AG04450 (cell line): ENCODE measurements at places on chromosomes 1 and 21.

DNA sequence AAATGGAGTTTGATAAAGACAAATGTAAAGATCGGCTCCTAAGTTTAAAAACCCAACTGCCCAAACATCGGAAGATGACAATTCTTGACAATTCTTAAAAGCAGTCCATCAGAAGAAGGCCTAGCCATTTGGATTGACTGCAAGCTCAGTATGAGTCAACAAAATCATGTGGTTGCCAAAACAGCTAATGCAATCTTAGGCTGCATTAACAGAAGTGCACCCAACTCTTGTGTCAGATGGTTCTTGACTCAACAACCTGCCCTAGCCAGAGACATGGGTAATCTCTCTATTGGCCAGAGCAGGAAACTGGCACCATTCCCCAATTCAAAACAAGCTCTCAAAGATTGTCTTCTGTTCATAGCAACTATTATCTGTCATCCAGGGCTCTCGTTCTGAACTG, 9.9 kb upstream of the NCF2 start:
- DNase-seq: peak; percentile 61

GRCh38 chr1:159012495-159012894, 2.8 kb downstream of the IFI16 start:
- no peak for DNase-seq

DNA sequence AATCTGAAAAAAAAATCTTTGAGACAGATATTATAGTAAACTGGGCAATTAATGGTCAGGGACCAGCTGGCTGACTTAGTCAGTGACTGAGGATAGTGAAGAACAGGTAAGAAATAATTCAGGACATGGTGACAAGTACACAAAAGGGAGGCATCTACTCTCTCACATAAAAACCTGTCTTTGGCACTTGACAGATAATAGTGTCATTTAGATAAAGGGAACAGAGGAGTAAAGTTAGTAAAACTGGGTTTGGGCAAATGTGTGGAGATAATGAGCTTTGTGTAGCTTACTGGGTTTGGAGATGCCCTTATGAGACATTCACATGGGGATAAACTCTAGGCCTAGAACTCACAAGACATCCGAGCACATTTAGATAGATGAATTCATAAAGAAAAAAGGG, 4.0 kb downstream of the SSX2IP start:
- DNase-seq: no peak

DNA sequence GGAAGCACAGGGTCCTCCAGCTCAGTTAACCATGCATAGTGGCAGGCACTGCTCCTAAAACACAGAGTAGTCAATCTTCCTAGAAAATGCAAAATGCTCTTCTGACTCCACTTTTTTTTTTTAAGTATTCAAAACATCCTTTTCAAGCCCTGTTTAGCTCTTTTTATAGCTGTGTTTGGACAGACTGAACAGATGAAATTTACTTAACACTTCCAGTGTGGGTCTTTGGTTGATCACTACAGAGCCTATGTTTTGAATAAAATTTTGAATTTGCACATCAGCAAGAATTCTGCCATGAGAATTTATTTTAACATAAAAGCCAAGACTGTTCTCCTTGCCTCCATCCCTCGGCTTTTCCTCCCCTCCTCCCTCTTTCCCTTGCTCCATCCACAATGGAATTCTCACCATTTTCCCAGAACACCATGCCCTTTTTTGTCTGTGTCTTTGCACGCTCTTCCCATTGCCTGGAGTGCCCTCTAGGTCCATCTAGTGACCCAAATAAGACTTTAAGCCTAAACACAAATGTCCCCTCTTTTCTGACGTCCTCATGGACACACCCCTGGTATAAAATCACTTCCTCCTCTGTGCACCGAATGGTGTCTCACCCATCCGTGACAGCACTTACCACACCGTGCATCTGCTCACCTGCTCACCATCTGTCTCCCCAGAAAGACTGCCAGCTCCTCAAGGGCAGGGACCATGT, 24.0 kb upstream of the CPT2 start:
- no peak for DNase-seq

DNA sequence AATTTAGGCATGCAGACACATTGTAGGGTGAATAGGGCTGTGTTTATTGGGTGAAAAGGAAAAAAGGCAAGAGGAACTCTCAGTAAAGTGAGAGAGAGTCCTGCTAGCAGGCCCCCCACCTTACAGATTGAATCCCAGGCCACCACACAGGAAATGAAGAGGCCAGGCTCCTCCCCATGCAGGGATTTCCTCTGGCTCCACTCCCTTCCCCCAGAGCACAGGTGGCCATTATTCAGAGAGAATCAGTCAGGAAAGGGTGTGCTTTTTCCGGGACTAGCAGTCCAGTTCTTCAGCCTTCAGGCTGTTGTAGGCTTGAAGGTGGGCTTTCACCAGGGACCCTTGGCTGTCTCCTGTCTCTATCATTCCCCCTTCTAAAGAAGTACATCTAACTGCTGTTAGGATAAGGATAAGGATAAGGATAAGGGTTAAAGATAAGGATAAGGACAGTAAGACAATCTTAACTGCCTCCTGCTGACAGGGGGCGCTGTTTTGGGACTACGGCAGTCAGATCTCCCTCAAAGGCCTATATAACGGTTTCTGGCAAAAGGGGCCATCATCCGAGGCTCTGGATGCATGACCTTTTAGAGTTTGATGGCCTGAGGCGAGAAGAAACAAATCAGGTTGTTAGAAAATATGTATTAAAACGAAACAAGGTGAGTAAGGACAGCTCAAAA, 26.3 kb downstream of the ZNF648 start:
- DNase-seq: no peak

- DNase-seq: no peak
Observed at GRCh38 chr1:29501227-29501976, 265.1 kb downstream of the PTPRU start.

GRCh38 chr1:208418667-208419066, 174.5 kb upstream of the PLXNA2 start:
- no peak for DNase-seq

- peak; percentile 93 for DNase-seq
Observed at GRCh38 chr1:27300341-27301051, 21.5 kb upstream of the TMEM222 start.

DNA sequence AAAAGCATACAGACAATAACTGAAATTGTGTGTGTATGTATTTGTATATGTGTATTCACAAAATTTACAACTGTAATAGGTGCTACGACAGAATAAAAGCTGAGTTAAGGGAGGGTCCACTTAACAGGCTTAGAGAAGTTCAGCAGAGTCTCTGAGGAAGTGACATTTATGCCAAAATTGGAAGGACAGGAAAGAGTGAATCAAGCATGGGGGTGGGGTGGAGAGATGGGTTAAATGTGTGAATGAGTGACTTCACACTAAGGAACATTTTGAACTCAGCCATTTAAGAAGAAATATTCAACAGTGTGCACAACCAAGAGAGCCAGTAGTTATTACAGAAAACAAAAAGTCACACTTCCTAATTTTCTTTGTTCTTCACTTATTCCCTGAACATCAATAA, 53.8 kb upstream of the RGS1 start:
- DNase-seq: no peak

- no peak for DNase-seq
Observed at GRCh38 chr1:107640207-107640606, 324.8 kb downstream of the VAV3 start.

DNA sequence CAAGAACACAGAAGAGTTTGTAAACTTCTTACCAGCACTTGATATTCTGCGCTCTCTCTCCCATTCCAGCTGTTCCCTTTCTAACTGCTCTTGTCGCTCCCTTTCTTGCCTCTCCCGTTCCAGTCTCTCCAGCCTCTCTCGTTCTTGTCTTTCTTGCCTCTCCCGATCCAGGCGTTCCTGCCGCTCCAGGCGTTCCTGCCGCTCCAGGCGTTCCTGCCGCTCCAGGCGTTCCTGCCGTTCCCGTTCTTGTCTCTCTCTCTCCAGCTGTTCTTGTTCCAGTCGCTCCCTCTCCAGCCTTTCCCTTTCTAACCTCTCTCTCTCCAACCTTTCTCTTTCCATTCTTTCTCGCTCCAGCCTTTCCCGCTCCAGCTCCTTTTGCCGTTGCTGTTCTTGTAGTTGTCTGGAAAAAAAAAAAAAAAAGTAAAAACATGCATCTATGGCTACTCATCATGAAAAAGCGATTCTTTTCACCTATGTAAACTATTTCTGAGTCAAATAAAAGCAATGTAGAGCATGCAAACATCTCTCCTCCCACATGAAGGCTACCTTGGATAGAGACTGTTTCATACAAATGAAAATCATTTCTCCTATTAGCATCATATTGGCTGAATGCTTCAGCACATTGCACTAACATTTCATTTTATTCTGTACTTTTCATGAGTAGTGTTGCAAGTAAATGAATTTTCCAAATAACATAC, 91.5 kb upstream of the LBR start:
- no peak for DNase-seq

- peak; percentile 44 for DNase-seq
Observed at GRCh38 chr21:15775981-15776380, 46.2 kb downstream of the USP25 start.

DNA sequence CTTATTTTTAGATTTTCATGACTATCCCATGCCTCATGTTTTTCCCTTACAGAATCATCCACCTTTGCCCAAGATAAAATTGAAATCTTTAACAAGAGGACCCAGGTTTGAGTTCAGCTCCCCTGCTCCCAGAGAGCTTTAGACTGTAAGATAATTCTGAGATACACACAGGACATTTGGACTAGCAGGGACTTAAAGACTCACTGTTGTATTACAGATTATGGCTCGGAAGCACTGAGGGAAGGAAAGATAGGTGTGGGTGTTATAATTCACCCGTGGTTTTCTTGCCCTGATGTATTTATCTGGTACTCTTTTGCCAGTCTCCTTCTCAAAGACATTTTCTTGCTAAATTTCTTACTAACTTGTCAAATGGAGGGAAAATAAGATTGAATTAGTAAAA, 149.7 kb downstream of the DHRS3 start:
- no peak for DNase-seq

DNA sequence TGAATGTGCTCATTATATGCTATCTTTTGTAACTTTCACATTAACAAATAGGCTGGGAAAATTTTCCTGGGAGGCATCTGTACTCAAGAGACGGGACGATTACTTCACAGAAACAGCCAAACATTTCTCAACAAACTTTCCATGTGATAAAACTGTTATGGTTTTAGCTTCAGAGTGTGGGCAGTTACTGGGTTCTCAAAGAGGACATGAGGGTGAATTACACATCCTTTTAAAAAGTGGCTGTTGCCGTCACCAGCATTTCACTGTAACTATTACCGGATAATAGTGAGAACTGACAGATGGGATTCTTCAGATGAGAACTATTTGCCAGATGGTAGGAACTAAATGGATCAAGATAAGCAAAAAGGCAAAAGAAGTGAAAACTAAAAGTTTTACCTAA, 109.1 kb downstream of the APP start:
- no peak for DNase-seq

GRCh38 chr1:184866586-184866985, 107.7 kb downstream of the NIBAN1 start:
- no peak for DNase-seq

DNA sequence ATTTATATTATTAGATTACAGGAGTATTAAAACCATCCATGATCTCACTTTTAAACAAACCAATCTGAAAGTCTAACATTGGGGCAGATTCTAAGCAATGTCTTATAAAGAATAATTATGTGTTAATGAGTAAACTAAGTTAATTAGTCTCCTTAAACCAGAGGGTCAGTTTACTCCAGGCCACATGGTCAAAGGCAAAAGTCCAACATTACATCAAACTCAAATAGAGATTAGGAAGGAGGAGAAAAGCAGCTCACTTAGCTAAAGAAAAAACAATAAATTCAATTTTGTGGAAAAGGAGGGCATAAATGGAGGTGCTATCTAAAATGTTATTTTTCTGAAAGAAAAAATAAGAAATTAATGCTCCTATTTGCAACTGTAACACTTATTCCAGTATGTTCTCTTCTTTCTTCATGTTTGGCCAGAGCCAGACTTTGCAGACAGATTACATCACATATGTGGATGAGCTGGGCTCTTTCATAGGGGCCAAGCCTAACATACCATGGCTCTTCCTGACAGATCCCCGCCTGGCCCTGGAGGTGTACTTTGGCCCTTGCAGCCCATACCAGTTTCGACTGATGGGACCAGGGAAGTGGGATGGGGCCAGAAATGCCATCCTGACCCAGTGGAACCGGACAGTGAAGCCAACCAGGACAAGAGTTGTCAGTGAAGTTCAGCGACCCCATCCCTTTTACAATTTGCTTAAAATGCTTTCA, 24.3 kb upstream of the FMO2 start:
- DNase-seq: no peak

- no peak for DNase-seq
Observed at GRCh38 chr21:29550205-29550604, 251.5 kb downstream of the BACH1 start.

DNA sequence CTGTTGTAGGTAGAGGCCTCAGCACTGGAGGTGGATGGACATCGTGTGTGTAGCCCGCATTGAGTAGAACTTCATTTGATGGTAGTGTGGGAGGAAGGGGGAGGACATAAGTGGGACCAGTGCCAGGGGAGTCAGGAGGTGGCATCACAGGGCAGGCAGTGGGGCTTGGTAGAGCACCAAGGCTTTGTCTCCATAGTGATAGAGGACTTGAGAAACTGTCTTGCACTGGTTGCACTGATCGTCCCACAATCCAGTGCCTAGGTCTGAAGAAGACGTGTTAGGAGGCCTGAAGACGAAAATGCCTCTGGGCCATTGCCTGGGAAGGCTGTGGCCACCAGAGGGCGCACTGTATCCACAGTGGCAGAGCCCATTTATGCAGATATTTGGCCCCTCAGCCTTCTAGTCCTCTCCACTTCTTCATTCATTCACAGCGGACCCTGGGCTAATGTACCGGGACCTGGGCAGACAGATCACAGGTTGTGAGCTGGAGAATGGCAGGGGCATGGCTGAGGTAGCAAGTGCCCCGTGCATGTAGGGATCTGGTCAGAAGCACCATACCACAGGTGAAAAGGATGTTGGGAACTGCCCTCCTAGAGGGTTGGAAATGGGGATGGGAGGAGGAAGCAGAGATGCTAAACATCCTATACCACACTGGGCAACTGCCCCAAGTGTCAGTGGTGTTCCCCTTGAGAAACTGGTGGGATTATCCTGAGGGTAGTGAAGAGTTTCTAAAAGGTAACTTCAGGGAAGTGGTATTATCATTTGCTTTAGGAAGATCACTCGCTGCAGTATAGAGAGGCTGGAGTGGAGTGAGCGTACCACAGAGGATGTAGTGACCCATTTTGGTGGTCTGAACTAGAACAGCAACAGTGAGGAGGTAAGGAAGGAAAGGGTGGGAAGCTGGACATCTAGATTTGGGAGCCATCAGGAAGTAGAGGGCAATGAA, 95.3 kb downstream of the PIK3R3 start:
- DNase-seq: peak; percentile 59

- no peak for DNase-seq
Observed at GRCh38 chr1:36322786-36323635, 434 bp downstream of the EVA1B start.

DNA sequence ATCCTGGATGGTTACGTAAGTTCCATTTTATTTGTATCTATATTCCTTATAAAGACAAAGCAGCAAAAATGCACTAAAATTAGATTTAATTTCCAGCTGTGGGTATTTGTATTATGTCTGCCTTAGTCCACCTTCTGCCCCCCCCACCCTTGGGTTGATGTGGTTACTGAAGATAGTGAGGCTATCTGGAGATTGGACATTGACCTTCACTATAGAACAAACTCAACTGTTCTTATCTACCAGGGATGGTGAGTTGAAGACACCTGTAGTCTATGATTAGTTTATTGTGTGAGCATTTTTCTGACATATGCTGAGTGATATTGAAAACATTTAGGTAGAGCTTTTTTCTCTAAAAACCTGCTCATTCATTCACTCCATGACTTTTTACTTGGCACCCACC, 122.2 kb downstream of the NFIA start:
- DNase-seq: no peak

- no peak for DNase-seq
Observed at GRCh38 chr1:39230261-39231190, 26.0 kb downstream of the MACF1 start.
